ENCODE measurements at places on chromosomes 16 and 17.

- DNase-seq = no peak
Observed at GRCh38 chr17:1367351-1367745, 32.7 kb downstream of the YWHAE start.

DNA sequence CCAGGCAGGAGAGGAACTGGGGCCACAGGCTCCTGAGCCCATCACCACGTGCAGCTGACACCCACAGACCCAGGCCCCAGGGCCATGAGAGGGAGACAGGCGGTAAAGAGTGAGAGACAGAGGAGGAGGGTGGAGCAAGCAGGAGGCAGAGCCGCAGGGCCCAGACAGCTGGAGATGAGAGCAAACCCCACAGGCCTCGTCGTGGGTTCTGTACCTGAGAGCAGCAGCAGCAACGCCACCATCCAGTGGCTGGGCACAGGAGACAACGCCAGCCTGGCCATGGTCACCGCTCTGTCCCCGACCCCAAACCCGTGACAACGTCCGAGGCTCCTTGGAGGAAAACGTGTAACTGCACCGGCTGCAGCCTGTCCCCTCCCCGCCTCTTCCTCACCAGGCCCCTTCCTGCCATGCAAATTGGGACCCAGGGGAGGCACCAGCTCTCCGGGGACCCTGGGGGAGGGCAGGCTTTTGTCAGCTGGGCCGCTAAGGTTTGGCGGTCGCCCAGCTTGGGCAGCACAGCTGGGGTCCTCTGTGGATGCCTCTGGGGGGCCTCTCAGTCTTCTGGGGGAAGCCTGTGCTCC lies at the start of gene CD79B:
Gene CD79B, minus strand, starts transcription at position 351 of the 581 bp plus-strand sequence. Its CDS starts 70 bp downstream, at position 281.
- DNase-seq = no peak

GRCh38 chr17:9299695-9300094 lies 275.9 kb downstream of the STX8 start:
- DNase-seq = no peak

DNA sequence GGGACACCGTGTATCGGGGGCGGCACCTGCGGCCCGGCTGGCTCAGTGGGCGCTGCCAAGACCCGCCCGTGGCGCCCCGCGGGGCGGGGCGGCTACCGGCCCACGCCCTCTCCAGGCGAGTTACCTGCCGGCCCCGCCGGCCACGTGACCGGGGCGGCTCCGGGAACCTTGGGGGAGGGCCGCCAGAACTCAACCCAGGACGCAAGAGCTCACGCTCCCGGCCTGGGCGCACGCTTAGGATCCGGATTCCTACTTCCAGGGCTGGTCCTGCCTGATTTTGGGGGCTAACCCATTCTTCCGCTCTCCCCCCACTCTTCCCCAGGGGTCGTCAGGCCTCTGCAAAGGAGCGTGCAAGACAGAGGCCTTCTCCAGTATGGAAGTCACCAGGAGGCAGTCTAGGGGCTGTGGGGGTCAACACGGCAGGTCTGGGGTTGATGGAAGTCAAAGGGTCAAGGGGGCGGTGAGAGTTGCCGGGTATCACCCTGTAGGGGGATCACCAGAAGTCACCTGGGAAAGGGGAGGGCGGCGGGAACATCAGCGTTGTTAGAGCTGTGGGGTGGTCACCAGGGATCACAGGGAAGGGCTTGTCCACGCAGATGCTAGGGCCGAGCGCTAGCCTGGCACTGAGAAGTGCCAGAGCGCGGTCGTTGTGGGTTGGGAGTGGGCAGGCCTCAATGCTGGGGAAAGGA lies 354 bp upstream of the ESRP2 start:
- DNase-seq = no peak

GRCh38 chr17:45355087-45355486 lies 38.3 kb upstream of the MAP3K14 start:
- DNase-seq = peak; percentile 32

- peak; percentile 54 for DNase-seq
Observed at GRCh38 chr17:42067371-42068091, 17.1 kb upstream of the C17orf113 start.

DNA sequence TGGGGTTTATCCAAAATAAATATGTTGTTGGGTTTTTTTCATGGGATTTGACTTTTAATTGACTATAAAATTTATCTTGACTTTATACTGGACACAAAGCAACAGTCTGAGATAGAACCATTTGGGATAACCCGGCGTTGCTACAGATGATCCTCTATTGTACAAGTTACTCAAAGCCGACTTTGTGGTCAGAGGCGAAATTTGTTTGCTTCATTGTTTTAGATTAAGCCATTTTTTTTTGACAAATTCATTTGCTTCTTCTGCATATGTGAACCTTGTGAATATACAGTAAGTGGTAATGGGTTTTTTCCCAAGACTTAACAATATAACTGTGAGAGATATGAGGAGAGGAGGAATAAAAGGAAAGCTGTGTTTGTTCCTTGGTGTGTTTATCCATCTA lies 11.8 kb downstream of the MYO1D start:
- no peak for DNase-seq

GRCh38 chr16:8878523-8878911 lies 3.6 kb upstream of the LITAFD start:
- DNase-seq = peak; percentile 92

GRCh38 chr16:24993722-24994686 lies 21.2 kb downstream of the ARHGAP17 start:
- peak; percentile 95 for DNase-seq

- DNase-seq = no peak
Observed at GRCh38 chr17:61144617-61145564, 254.8 kb upstream of the TBX2 start.

DNA sequence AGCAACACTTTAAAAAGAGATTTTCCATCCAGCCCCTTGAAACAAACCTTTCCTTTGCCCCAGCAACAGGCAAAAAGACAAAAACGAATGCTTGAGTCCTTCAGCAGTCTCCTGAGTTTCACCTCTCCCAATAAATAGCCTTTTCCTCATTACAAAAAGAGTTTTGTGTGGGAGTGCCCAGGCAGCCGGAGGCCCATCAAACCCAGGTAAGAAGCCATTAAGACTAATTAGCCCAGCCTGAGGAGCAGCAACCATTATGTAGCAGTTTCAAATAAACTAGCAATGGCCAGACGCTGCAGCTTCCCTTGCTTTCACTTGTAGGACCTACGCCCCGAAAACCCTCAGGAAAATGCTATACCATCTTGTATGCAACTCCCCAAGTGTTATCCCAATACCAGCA lies 15.6 kb downstream of the GAS7 start:
- no peak for DNase-seq

DNA sequence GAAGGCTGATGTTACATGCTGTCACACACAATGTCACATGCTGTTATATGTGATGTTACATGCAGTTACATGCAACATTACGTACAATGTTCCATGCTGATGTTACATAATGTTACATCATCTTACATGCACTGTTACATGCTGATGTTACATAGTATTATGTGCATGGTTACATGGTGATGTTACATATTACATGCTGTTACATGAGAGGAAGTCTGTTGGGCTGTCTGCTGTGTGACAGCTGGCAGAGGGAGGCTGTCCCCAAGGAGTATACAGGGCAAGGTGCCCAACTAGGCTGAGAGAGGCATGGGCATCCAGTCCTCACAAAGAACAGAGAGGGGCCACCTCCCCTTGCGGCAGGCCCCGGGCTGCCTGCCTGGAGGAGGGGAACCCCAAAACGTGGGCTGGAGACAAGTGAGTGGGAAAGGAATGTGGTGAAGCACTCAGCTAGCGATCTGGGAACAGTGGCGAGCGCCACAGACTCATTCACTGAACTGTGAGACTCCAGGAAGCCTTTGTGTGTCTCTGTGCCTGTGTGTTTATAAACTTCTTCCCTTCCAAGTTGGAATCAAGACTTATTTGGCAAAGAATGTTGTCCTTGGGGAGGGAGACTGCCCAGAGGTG lies 30.6 kb downstream of the TMEM92 start:
- DNase-seq = no peak

GRCh38 chr17:44768505-44769142 lies 9.8 kb downstream of the ADAM11 start:
- DNase-seq = no peak

DNA sequence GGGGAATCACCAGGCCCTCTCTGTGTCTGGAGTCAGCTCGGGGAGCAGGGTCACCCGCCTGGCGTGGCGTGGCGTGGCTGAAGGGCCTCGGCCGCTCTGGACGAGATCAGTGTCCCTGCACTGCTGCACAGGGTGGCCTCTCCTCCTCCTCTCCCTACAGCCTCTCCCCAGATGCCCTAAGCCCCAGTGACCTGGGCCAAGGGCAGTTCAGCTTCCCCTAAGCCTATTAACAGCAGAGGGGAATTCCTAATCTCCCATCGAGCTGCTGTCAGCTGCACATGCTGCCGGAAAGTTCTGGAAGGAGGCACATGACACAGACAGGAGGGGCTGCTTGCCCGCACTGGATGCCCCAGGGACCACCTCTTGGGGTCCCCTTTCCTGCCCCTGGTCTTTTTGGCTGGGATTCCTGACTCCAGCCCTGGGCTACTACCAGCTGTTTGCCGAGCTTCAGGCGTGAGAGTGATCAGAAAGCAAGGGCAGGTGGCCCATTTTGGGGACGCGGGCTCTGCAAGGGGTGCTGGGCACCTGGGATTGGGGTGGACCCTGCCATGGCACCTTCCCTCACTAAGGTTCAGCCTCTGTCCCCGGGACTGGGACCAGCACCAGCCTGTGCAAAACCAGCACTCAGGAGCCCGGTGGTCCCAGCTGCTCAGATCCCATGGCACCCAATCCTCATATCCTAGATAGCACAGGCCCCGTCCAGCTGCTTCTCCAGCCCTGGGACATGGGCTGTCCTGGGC lies 794 bp downstream of the PDE6G start:
- no peak for DNase-seq

GRCh38 chr17:35387496-35387895 lies 14.1 kb upstream of the SLFN11 start:
- no peak for DNase-seq

DNA sequence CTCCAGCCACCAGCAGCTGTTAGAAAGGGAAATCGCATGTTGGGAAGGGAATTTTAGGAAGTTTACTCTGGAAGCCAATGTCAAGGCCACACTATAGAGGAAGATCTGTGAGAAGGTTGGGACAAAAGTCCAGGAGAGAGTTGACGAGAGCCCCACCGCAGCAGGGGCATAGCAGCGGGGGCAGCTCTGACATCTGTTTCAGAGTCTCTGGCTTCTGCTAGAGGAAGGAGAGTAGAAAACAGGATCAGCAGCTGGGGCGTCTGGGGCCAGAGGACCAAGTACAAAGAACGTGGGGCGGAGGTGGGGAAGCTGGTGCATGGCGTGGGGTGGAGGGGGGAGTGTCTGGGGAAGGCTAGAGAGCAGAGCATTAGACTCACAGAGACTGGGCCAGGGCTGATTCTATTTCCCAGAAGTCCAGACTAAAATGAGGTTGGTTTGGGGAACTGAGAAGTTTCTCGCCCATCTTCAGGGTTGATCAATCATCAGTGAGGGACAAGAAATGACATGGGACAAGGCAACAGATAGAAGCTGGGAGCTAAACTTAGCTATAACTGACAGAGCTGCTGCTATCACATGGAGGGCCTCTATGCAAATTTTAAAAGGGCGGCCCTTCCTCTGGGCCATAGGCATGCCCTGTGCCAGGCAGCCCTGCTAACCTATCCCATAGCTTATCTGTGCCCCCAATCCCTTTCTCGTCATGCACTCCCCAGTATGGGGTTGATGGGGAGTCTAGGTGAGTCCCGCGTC lies 1.2 kb downstream of the RABEP2 start:
- DNase-seq = no peak

- DNase-seq = peak; percentile 98
Observed at GRCh38 chr16:82655072-82655714, 28.4 kb downstream of the CDH13 start.

GRCh38 chr17:40244255-40244654 lies 25.2 kb downstream of the WIPF2 start:
- no peak for DNase-seq

GRCh38 chr17:40903129-40903847 lies 18.2 kb upstream of the KRT20 start:
- DNase-seq = peak; percentile 91

DNA sequence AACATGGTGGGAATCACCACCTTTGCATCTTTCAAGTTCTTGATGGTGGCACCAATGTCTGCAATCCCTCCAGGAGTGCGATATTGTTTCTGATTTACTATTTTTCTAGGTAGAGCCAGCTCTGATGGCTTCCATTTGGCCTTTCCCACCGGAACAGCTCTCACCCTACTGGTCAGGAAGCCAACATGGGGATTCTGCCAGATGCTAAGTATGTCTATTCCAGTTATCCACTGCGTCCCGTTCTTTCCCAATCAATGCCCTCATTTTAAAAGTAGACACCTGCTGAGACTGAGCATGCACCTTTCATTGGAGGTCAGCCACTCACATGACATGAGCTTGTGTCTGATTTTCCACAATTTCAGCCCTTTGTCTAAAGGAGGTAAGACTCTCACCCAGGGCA lies 23.5 kb downstream of the ZZEF1 start:
- DNase-seq = no peak

GRCh38 chr17:962166-962565 lies 17.4 kb downstream of the NXN start:
- no peak for DNase-seq

- no peak for DNase-seq
Observed at GRCh38 chr17:2183346-2183745, 120.2 kb downstream of the SMG6 start.

DNA sequence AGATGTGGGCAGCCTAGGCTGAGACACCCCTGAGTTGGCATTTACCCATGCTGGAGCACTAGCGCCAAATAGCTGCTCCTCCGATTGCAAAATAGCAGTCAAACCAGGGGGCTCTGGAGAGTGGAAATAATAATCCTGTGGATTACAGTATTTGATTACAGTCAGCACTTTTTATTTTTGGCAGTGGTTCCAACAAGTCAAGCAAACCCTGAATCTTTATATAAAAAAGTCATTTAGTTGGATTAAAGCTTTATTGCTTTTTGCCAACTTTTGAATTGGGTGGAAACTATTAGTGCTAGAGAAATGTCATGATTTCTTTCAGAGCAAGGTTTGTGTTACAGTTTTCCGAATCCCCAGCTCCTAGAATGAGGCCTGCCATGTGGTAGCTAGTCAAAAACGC lies 99.3 kb upstream of the FAM20A start:
- DNase-seq = no peak

DNA sequence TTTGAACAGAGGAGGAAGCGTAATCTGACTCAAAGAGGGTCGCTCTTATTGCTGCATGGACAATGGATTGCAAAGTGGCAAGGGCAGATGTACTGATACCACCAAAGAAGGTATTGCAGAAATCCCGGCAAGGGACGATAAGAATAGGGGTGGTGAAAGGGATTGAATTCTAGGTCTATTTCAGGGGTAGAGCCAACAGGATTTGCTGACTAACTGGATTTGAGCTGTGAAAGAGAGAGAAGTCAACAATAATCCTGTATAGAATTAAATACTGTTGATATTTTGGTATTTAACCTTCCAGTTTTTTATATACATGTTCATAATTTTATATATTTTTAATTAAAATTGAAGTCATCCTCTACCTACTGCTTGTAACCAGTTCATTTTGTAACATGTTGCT lies 19.4 kb upstream of the ABCA3 start:
- DNase-seq = no peak

GRCh38 chr16:78970650-78971049 lies 629.9 kb downstream of the MAF start:
- DNase-seq = no peak
